MG63 (cell line): ENCODE measurements at places on chromosomes 13 and 19. TPM values are rescaled to one million over a fixed set of nuclear protein-coding genes. Genes with fewer than 3 reads are reported as not detected.
A peak's percentile ranks its signal among the peaks of the same experiment; 100 is the strongest.

Gene PABPC3
- total RNA-seq, result 0.63 and 4.9 TPM in 2 replicates

Gene ZNF563
- total RNA-seq, result 4.3 and 31.8 TPM in 2 replicates

Gene GRIN2D
- 0.03 TPM in 1 of 2 replicates, not detected in the other for total RNA-seq

Gene ZSWIM4
- total RNA-seq, result 4.8 and 7.9 TPM in 2 replicates

Gene SIGLEC12
- not detected in 2 replicates for total RNA-seq

Gene SHFL
- 22.5 and 28.9 TPM in 2 replicates for total RNA-seq

Gene LAIR1
- total RNA-seq, result not detected in 2 replicates

Gene ZNF730
- total RNA-seq, result 0.15 and 1.4 TPM in 2 replicates

DNA sequence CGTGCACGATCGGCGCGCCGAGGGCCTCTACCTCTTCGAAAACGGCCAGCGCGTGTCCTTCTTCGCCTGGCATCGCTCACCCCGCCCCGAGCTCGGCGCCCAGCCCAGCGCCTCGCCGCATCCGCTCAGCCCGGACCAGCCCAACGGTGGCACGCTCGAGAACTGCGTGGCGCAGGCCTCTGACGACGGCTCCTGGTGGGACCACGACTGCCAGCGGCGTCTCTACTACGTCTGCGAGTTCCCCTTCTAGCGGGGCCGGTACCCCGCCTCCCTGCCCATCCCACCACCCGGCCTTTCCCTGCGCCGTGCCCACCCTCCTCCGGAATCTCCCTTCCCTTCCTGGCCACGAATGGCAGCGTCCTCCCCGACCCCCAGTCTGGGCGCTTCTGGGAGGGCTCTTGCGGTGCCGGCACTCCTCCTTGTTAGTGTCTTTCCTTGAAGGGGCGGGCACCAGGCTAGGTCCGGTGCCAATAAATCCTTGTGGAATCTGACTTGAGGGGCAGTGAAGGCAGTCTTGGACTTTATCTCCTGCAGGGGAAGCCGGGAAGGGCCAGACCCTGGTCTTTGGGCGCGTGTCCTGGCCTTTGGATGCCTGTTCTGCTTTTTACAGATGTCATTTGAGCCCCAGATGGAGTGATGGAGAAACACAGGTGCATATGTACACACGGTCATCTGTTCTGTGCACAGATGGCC is 2.2 kb downstream of the CLEC11A start:
- no peak for DNase-seq

DNA sequence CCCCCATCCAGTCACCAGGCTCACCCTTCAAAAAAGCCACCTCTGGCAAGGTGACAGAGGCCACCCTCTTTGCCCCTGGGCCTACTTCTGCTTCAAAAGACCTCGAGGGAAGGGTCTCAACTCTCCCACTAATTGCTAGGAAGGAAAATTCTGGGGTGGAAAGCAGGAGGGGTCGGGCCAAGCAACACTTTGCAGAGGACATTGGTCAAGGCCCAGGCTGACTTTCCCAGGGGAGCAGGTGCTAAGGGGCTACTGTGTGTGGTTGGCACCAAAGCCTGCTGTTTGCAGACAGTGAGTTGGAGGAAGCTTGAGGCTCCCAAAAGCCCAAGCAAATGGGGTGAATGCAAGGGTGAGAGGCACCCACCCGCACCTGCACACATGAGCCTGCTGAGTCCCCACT is 28.6 kb upstream of the VSTM2B start:
- DNase-seq, result no peak

- DNase-seq, result no peak
Observed at GRCh38 chr13:94435604-94436226, 43.8 kb downstream of the DCT start.

DNA sequence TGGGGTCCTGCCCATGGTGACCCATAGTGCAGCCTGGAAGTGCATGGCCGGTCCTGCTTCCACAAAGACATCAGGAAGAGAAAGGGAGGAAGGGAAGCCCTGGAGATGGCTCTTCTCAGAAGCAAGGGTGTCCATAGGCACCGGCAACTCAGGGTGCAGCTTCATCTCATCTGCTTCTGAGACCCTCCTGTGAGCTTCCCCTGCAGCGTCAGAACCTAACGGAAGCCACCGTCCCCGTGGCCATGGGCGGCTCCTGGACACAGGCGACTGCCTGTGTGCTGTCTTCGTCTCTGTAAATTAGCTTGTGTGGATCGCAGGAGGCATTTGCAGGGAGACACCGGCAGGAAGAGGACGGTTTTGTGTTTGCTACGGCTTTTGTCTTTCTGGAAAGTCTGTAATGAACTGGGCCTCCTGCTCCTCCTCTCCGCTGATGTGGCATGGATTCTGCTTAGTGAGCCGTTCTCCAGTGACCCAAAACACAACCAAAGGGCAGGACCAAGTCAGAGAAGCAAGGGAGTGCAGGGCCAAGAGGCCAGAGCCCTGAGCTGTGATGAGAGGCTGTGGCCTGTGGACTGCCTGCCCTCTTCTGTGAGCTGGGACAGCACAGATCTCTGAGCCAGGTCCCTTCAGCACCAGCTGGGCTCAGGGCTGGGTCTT is 2.5 kb downstream of the ATP4B start:
- no peak for DNase-seq

DNA sequence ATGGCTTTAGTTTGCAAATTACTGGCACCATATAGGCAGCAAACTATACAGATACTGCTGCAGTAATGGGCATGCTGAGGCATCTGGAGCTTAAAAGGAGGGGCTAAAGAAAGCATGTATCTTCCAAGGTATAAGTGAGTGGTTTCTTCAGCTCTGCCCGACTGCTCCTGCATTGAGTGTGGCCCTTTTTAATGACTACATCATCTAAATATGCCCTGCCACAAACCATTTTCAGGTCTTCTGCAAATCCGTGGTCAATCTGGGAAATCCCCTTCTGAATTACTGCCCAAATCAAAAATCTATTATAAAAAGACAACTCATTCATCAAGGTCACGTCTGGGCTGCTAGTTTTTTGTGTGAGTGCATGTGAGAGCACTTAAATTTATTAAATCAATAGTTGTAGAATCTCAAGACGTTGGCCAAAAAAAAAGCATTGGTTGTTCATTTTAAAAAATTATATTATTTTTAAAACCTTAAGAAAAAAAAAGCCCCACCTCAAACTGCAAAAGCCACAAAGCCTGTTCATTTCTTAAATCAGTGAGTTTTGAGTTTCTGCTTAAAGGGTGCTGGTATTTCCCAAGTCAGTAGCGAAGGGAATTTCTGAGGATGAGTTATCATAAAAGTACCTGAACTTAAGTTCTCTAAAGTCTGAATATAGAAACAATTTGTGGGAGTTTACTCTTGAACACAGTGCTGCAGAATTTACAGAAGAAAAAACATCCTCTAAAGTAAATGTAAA is 16.3 kb downstream of the LCP1 start:
- no peak for DNase-seq

DNA sequence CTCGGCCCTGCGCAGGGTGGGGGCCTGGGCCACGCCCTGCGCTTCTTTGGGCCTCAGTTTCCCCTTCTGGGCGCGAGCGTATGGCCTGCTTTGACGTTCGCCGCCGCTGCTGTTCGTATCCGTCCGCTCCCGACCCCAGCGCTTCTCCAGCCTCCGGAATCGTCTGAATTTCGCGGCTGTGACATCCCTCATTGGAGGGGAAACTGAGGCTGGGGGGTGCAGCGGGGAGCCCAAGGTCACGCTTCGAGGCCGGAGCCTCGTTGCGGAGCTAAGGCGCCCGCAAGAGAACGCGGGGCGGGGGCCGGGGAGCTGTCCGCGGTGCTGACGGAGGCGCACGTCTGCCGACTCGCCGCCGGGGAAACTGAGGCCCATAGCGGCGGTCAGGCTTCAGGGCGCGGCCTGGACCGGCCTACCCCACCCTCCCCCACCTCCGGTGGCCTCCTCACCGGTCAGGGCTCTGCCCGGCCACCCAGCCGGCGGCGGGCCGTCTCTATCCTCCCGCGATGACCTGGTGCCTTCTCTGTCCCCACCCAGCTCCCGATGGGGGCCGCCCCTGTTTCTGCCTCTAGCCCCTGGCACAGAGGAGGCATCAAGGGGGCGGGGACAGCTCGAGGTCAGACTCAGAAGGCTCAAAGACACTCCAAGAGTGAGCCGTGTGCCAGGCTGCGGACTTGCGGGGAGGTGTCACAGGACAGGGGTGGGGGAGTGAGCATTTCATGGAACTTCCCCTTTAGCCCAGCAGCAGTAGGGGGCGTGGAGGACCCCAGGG is 3.0 kb upstream of the APC2 start:
- DNase-seq, result no peak

DNA sequence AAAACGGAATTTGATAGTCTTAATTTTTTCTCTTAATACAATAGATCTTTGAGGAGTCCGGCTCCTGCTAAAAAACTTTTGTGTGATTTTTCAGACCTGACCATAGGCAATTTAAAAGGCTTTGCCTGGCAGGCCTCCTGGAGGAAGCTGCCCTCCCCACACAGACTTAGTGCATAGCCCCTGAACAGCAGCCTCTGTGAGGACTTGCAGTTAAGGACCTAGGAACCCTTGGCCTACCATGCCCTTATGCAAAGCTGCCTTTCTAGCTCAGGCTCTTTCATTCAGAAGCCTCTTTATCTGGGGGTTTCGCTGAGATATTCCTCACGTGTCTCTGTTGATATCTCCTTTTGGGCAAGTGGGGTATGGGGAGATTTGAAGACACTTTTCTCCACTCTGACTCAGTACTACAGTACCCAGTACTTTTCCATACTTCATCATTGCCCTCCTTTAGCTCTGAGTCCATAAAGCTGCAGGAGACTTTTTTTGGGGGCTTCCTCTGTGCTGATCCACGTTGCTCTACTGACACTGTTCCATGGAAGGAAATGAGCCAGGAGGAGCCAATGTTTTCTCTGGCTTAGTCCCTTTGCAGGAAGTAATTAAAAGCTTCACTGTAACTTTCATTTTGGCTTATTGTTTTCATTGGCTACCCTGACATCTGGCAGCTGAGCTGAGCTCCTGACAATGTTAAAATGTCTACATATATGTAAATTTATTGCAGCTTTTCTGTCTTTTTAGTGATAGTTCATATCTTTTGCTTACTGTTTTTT is 283.1 kb downstream of the TDRD3 start:
- no peak for DNase-seq

GRCh38 chr13:20654156-20654555 is 49.3 kb upstream of the IL17D start:
- no peak for DNase-seq

- no peak for DNase-seq
Observed at GRCh38 chr13:45206340-45206739, 5.5 kb upstream of the KCTD4 start.

GRCh38 chr19:14479975-14480699 is 5.0 kb upstream of the PTGER1 start:
- no peak for DNase-seq

- DNase-seq, result no peak
Observed at GRCh38 chr13:32216281-32216680, 98.9 kb downstream of the ZAR1L start.

DNA sequence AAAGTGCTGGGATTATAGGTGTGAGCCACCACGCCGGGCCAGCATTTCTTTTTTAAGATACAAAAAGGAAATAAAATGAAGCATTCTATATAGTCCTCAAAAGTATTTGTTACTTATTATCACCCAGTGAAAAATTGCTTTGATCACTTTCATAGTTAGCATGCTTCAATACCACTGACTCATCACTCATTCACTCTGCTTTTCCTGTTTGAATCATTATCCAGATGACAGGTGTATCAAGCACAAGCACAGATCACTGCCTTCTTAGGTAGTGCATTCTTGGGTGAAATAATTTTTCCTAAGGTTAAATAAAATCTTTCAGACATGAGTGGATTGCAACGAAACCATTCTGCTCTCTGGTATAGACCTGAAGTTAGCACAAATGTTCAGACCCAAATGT is 35.8 kb upstream of the SPART start:
- DNase-seq, result no peak

GRCh38 chr13:89752394-89752793 is 1595.1 kb upstream of the MIR17HG start:
- DNase-seq, result no peak

GRCh38 chr19:38323291-38323690 is 3.6 kb downstream of the KCNK6 start:
- DNase-seq, result no peak

DNA sequence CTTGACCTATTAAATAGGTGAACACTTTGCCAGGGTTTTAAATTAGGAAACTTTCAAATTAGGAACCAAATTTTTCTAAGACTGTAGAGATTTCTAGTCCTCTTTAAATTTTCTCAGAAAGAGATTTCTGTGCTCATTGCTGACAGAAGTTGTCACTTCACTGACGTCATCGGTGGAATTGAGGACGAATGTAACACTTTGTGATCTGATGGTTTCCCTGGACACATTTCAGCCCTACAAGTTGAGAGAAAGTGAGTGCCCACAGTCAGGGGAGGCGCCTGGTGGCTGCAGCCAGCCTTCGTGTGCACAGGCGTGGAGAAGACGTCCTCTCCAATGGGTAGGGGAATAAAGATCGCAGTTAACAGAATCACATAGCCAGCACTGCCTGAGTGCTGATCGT is 396.5 kb upstream of the TSHZ3 start:
- DNase-seq, result no peak

GRCh38 chr19:13164343-13165161 is 14.3 kb downstream of the IER2 start:
- DNase-seq, result peak; percentile 85

DNA sequence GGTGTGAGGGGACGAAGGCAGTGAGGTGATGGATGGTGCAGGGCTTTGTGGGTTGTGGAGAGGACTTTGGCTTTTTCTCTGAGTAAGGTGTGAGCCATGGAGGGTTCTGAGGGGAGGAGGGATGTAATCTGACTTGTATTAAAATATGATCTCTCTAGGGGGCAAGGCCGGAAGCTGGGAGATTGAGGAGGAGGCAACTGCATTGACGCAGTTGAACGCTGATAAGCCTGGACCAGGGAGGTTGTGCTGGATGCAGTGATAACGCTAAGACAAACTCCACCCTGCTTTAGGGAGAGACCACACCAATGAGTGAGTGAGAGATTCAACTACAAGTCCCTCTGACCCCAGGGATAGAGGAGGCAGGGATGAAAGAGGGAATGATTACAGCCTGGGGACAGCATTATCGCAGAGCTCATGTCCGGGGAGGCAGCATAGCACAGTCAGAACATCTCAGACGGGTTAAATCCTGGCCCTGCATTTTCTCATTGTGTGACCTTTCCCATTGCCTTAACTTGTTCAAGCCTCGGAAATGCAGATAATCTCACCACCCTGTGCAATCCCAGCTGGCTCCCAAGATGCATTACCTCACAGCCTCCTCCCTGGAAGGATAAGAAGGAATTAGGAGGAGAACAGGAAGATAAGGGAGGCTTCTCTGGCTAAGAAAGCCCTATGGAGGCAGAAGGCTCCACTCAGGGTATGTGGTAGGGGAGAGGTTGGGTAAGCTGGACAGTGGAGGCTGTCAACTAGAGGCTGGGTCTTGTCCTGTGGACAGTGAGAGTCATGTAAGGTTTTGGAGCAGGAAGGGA is 124.2 kb downstream of the CACNA1A start:
- peak; percentile 19 for DNase-seq
